CD4-positive, alpha-beta memory T cell (primary cell): ENCODE measurements at places on chromosomes 7 and 10.

DNA sequence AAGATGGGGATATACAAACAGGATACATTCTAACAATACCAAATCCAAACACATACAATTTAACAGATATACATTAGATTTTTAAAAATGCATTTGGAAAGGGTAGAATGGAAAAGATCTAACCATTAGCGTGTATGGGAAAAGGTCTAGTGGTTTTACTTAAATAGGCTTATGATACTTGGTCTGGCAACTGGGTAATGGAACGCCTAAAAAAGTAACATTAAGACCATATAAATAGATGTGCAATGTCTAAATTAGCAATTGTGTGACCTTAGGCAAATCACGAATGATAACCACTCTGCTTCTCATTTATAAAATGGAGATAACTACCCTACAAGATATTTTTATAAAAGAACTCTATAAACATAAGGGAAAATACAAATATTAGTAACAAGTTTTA lies 135.2 kb downstream of the CNOT4 start:
- no peak for DNase-seq

GRCh38 chr7:31910191-31910590 lies 160.0 kb downstream of the PDE1C start:
- DNase-seq, result no peak

DNA sequence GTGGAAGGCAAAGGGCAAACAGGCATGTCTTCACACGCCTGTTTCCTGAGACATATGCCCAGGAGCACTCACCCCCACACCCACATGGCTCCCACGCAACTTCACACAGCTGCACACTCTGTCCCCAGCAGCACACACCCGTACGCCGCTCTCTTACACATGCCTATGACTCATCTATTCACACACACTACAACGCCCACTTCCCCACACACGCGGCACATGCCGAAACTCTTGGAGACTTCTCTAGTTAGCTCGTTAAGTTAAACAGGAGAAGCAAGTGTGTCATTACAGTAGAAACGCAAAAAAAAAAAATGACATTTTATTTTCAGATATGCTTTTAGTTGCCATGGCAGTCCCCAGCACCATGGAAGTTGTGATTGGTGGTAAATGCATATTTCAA lies 6.7 kb downstream of the CALN1 start:
- DNase-seq, result no peak

- no peak for DNase-seq
Observed at GRCh38 chr7:138835087-138835486, 37.1 kb upstream of the ATP6V0A4 start.

GRCh38 chr7:31059551-31059950 lies 7.4 kb downstream of the ADCYAP1R1 start:
- DNase-seq, result no peak

DNA sequence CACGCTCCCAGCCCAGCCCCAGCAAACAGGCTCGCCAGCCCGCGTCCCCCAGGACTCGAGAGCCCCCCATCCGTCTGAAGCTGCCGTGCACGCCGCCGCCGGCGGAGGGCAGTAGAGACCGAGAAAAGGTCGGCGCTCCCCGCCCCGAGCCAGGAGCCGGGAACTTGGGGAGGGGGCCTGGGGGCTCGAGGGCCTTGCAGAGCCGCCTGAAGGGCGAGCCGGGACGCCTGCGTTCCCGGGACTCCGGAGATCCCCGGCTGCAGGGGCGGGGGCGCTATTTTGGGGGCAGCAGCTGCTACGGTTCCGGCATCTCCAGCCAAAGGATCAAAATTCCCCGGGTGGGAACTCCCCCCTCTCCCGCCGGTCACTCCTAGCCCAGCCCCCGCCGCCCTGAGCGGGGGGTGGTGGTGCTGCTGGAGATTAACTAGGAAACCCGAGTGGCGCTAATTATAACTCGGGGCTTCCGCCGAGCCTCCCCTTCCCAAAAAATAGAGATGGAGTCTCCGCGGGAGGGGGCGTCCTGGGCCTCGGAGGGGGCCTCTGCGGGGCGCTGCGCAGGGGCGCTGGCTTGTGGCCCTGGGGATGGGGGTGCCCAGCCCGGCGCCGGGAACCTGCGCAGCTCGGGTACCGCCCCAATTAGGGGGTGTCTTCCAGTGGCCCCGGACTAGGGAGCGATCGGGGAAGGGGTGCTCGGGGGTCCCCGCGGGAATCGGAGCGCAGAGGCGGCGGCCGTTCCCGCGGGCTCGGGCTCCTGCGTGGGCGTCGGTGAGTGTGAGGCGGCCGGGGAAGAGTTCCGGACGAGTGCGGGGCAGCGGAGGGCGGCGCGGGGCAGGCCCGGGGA lies 608 bp downstream of the ACHE start:
- DNase-seq, result peak; percentile 47

DNA sequence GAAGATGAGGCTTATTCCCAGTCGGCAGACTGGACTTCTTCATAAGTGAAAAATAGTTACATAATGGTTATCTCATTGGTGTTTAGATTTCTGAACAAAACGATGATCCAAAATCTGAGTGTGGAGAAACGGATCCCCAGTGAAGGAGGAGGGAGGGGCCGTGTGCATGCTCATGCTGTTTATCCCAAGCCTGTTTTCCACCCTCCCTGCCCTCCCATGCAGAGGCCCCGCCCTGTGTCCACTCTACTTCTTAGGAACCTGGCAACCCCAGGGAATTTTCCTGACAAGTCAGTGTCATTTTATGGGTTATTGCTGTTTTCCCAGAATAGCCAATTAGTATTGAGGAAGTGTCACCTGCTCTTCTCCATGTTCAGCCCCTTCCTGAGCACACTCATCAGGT lies 174.0 kb downstream of the CELF2 start:
- no peak for DNase-seq

DNA sequence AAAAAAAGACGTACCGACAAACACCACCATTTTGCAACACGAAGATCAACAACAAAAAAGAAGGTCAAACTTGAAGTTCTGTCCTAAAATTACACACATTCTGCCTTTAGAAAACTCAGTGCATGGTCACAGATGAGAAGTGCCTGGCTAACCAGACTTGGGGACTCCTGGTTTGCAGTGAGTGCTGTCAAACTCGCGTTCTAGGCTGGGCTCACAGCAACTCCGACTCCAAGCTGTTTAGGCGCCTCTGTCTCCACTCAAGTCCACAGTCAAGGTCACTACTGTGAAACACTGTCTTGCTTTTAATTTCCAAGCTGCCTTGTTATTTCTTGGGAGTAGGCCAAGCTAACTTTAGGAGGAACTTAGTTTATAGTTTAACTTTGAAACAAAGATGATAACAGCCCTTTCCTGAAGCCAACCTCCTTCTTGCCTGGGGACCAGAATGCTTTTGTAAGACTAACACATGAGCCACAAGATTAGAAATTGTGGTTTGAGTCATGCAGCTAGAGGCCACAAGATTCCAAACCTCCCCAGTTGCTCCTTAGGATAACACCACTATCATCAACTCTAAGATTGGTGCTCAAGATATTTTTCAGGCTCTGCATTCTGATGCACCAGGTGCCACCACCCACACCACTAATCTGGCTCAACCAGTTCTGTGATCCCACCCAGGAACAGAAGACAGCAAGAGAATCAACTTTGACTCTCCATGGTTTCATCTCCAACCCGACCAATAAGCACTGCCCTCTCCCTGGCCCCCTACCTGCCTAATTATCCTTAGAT lies 1.1 kb upstream of the DNAAF5 start:
- no peak for DNase-seq
